Activated CD4-positive, alpha-beta T cell treated with anti-CD3 and anti-CD28 coated beads, Interleukin-2, amount 50 U/mL, for 24 hours (primary cell): ENCODE measurements at places on chromosomes 4 and X.

GRCh38 chr4:143771269-143771668 is 70.8 kb upstream of the FREM3 start:
- DNase-seq, result no peak

DNA sequence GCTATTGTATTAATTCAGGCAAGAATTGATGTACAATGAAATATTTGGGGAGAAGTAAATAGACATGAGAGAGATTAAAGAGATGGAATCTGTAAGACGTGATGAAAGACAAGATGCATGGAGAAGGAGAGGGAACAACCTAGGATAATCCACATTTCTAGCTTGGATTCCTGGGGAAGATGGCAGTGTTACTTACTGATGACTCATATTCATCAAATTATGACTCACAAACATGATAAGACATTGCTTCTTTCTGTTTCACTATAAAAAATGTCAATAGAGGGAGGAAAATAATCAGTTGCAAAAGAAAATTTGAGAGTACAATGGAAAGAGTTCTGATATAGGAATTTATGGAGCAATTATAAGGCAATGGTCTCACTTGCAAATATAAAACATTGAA is 104.1 kb upstream of the BMP3 start:
- DNase-seq, result no peak

DNA sequence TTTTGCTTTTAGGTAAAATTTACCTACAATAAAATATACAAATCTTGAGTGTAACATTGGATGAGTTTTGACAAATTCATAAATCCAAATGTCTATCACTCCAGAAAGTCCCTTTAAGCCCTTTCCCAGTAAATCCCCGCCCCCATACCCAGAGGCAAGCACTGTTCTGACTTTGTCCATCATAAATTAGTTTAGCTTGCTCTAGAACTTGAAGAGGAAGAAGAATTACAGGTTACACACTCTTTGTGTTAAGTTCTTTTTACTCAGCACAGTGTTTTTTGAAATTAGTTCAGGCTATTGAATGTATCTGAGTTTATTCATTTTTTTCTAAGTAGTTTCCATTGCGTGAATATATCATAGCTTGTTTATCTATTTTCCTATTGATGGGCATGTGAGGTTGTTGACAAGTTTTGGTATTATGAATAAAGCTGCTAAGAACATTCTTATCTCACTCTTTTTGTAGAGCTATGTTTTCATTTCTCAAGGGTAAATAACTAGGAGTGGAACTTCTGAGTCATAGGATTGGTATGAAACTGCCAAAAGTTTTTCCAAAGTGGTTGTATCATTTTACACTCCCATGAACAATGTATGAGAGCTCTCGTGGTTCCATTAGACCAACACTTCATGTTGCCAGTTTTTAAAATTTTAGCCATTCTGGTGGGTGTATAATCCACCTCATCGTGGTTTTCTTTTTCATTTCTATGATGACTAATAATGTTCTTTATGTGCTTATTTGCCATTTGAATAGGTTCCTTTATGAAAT is 22.4 kb upstream of the HPSE start:
- no peak for DNase-seq

- DNase-seq, result peak; percentile 5
Measured at GRCh38 chr4:37890801-37891259, at the start of gene TBC1D1. Gene TBC1D1 (plus strand): TSS chr4:37891084. CDS start chr4:37902096, 11,012 bp downstream.
